ENCODE measurements at places on chromosomes 5 and 9.

- DNase-seq = no peak
These were observed 3.2 kb downstream of the MAP1B start for GRCh38 chr5:72110394-72111013.

DNA sequence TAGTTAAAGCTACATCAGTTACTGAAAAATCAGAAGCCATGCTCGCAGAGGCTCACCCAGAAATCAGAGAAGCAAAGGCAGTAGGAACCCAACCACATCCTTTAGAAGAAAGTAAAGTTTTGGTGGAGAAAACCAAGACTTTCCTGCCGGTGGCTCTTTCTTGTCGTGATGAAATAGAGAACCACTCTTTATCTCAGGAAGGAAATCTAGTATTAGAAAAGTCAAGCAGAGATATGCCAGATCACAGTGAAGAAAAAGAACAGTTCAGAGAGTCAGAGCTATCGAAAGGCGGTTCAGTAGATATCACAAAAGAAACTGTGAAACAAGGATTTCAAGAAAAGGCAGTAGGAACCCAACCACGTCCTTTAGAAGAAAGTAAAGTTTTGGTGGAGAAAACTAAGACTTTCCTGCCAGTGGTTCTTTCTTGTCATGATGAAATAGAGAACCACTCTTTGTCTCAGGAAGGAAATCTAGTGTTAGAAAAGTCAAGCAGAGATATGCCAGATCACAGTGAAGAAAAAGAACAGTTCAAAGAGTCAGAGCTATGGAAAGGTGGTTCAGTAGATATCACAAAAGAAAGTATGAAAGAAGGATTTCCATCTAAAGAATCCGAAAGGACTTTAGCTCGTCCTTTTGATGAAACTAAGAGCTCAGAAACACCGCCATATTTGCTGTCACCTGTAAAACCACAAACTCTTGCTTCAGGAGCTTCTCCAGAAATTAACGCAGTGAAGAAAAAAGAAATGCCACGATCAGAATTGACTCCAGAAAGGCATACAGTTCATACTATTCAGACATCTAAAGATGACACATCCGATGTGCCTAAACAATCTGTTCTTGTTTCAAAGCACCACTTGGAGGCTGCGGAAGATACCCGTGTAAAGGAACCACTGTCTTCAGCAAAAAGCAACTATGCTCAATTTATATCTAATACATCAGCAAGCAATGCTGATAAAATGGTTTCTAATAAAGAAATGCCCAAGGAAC is 47.2 kb downstream of the CMYA5 start:
- DNase-seq = no peak

- DNase-seq = no peak
These were observed 113.4 kb upstream of the CNTLN start for GRCh38 chr9:17021387-17021970.

GRCh38 chr9:136645903-136646754 is 16.6 kb upstream of the EGFL7 start:
- no peak for DNase-seq

DNA sequence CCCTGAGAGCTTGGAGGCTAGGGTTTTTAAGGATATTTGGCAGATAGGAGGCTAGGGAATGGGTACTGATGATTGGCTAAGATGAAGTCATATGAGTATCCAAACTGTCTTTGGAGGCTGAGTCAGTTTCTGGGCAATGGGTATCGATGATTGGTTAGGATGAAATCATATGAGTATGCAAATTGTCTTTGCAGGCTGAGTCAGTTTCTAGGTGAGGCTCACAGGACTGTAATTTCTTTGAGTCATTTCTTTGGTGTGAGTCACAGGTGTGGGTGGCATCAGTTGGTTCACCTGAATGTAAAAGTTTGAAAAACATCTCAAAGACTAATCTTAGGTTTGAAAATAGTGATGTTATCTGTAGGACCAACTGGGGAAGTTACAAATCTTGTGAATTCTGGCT is 1068.0 kb downstream of the NR2F1-AS1 start:
- no peak for DNase-seq

DNA sequence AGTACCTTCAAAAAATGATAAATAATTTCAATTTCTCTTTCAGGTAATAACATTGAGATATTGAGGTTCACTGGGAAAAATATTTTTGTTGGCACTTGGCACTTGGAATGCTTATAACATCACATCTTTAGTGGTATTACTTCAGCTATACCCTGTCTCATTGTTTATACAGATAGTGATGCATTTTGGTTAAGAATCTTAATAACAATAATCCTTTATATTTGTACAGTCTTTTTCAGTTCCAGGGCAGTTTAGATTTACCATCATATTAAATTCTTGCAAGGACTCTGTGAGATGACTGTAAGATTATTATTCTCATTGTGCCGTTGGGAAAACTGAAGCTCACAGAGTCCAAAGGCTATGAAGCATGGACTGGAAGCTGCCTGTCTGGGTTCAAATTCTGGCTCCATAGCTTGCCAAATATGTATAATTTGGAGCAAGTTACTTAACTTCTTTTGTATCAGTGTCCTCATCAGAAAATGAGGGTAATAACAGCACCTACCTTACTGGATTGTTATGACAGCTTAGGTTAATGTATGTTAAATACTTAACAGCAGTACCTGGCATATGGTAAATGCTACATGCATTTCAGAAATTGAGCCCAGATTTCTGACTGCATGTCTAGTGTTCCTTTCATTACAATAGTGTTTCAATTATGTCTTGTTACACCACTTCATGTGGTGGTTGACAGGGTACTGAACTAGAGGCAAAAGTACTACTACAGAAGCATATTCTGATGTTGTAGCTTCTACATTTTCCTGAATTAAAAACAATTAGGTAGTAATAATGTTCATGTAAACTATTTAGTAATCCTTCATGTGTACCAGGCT is 272.2 kb downstream of the PLK2 start:
- DNase-seq = no peak

DNA sequence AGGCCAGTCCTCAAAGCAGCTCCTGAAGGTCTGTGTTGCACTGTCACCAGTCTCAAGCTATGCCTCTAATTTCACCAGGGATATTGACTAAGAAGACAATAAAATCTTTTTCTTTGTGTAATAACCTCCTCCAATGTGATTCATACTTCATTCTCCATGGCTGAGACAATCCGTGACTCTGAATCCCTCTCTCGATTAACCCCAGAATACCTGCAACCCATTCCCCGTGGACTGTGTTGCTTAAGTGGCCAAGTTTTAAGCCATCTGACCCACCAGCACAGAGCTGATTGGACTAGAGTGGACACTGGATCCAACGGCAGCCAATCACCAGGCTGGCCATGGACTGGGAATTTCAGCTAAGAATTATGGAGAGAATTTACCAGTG is 5.4 kb upstream of the CCIN start:
- no peak for DNase-seq

- DNase-seq = no peak
These were observed 33.6 kb downstream of the THBS4 start for GRCh38 chr5:80068775-80069174.

DNA sequence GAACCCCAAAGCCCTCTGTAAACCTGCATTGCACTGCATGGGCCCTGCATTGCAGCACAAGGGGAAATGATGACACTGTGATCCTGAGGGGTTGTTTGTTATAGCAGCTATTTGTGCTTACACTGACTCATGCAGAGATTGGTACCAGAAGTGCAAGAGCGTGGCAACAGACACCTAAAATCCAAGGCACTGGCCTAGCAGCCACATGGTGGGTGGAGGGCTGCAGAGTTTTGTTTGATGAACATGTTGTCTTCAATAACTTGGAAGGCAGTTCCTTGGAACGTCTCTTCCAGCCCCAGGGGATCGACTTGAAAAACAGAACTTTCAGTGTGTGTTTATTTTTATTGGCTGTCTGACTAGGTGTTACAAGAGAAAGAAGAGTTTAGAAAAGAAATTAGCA is 14.5 kb downstream of the FCN2 start:
- no peak for DNase-seq

Measured in neural crest cell (in vitro differentiated cells).